Dermis microvascular lymphatic vessel endothelial cell (primary cell): ENCODE measurements at places on chromosomes 2 and 18. TPM values are rescaled to one million over a fixed set of nuclear protein-coding genes. Genes with fewer than 3 reads are reported as not detected.

COLEC12 gene
- 33.4 and 110 TPM in 2 replicates for total RNA-seq

UGT1A3 gene
- not detected in 2 replicates for total RNA-seq

TMEM198 gene
- not detected in 2 replicates for total RNA-seq

ATP6V1B1 gene
- total RNA-seq = 0.25 TPM in 1 of 2 replicates, not detected in the other

RESP18 gene
- not detected in 2 replicates for total RNA-seq

CPO gene
- total RNA-seq = not detected in 2 replicates

FMNL2 gene
- 29.0 and 37.6 TPM in 2 replicates for total RNA-seq

ANO7 gene
- 1.0 and 2.7 TPM in 2 replicates for total RNA-seq

TNS1 gene
- 21.1 and 50.6 TPM in 2 replicates for total RNA-seq

CACNB4 gene
- total RNA-seq = under 0.01 and 0.25 TPM in 2 replicates

SCN2A gene
- under 0.01 TPM in 2 replicates for total RNA-seq

NCKAP5 gene
- under 0.01 TPM in 2 replicates for total RNA-seq

GALM gene
- 4.1 and 8.0 TPM in 2 replicates for total RNA-seq

SPRED2 gene
- total RNA-seq = 1.5 and 3.0 TPM in 2 replicates

IL1R2 gene
- 0.76 TPM in 1 of 2 replicates, not detected in the other for total RNA-seq

DPYSL5 gene
- under 0.01 TPM in 1 of 2 replicates, not detected in the other for total RNA-seq

ANKRD30B gene
- total RNA-seq = not detected in 2 replicates

FER1L5 gene
- total RNA-seq = not detected in 2 replicates

PSMA8 gene
- not detected in 2 replicates for total RNA-seq

AQP12B gene
- total RNA-seq = not detected in 2 replicates

RIT2 gene
- not detected in 2 replicates for total RNA-seq

MC4R gene
- not detected in 2 replicates for total RNA-seq

CHMP1B gene
- 50.3 and 70.9 TPM in 2 replicates for total RNA-seq

SERTAD2 gene
- total RNA-seq = 3.6 and 6.4 TPM in 2 replicates

MORN2 gene
- 7.6 and 9.6 TPM in 2 replicates for total RNA-seq

CNRIP1 gene
- 31.2 and 44.9 TPM in 2 replicates for total RNA-seq

SMYD1 gene
- total RNA-seq = not detected in 2 replicates
